Cortex of kidney (tissue), 1 donor: ENCODE measurements at places on chromosomes 1 and 21.

GRCh38 chr1:219820551-219820950, 107.8 kb downstream of the SLC30A10 start:
- DNase-seq: no peak

GRCh38 chr21:26293141-26293946, 122.8 kb upstream of the APP start:
- DNase-seq: no peak

GRCh38 chr1:161929137-161929536, 94.5 kb downstream of the OLFML2B start:
- DNase-seq: no peak

DNA sequence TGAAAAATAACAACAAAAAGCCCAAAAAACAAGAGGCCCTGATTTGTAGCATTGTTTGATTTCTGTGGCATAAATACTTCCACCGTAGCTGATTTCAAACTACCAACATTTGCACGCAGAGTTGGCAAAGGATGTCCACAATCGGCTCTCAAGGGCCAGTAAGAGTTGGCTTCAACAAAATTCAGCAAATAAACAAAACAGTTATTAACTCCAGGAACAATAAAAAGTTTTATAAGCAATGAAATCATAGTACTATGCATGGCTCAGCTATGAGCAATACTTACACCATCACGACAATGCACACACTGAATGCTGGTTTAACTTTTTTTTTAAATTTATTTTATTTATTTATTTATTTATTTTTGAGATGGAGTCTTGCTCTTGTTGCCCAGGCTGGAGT, 8.7 kb upstream of the COX20 start:
- no peak for DNase-seq

GRCh38 chr1:54764922-54765561, 719 bp upstream of the PARS2 start:
- DNase-seq: no peak

DNA sequence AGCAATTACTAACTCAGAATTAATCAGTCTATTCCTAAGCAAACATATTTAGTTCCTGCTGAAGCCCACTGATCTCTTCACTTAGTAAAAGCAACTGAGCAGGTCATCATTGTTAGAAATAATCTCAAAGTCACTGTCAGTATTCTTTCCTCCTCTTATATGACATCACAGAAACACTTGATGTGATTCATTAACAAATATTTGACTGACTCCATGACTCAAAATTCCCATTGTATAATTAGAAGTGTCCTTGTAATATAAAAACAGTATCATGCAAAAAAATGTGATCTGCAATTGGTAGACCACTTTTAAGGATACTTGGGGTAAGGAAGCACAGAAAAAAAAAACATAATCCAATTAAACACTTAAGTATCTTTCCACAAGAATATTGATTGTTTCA, 194.4 kb downstream of the DPYD start:
- no peak for DNase-seq

DNA sequence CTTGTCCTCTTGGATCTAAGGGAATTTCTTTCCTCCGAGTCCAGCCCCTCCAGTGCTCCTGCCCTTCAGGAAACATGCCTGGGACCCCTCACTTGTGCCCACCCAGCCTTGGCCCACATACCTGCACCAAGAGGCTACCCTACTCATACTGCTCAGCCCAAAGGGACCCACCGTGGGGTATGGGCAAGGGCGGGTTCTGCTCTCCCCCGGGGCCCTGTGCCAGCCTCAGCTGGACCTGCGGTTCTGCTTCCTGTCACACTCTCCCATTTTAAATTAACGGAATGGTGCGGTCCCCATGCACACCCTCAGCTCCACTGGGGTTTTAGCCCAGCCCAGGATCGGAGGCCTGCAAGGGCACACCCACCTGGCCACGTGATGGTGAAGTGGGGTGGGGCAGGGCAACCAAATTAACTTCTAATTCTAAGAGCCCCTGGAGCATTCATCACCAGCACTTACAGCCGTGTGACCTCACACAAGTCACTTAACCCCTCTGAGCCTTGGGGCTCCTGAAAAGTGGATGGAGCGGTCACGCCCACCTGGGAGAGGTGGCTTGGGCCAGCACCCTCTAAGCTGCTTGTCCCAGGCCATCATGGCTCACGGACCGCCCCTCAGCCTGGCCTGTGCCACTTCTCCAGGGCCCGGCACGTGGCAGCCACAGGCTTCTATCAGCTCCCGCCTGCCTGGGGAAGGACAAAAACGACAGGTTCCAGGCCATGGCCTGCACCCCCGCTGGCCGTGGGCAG, 28.3 kb downstream of the TP73 start:
- no peak for DNase-seq

GRCh38 chr1:197083474-197083873, 16.4 kb upstream of the F13B start:
- DNase-seq: no peak

GRCh38 chr1:89659322-89660081, 26.6 kb downstream of the LRRC8C start:
- no peak for DNase-seq

DNA sequence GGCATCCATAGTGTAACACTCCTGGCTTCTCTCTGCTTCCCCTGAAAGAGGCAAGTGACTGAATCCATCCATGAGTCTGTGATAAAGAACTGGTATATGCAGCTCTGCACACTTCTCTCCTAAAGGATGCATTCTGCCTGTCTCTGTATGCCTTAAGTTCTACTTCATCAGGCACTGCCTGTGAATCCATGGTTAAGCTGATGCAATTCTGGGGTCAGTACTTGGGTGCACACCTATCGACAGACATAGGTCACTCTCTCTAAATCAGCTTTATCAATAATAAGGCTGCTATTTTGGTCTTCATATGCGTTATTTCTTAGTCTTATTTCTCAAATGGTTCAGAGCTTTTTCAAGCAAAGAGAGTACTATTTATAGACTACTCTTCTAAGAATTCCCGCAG, 32.7 kb upstream of the PTP4A2 start:
- no peak for DNase-seq
